ENCODE measurements at places on chromosomes 11 and 22.
A peak's percentile ranks its signal among the peaks of the same experiment; 100 is the strongest.

DNA sequence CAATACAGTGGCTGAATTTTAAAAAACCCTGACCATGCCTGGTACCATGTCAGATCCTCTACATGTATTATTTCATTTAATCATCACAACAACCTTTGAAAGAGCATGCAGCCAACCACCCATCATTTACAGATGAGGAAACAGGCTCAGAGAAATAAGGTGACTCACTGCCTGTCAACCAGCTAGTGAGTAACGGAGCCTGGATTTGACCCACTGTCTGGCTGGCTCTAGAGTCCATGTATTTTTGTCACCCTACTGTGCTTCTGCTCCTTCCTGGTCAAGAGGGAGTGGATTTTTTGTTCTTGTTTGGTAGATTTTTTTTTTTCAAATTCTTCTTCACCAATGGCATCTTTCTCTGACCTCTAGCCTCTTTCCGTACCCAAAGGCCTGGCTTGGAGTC lies 77.4 kb downstream of the CWC15 start:
- no peak for DNase-seq

- no peak for DNase-seq
Observed at GRCh38 chr11:88275636-88276035, 61.9 kb downstream of the CTSC start.

- DNase-seq: no peak
Observed at GRCh38 chr22:41481131-41481830, 12.4 kb downstream of the ACO2 start.

- DNase-seq: no peak
Observed at GRCh38 chr11:60349990-60350389, 22.9 kb downstream of the MS4A6E start.

- no peak for DNase-seq
Observed at GRCh38 chr11:95501761-95502266, 270.8 kb upstream of the SESN3 start.

- peak; percentile 22 for DNase-seq
Observed at GRCh38 chr11:1193326-1194230, 29.3 kb upstream of the MUC5B start.

- no peak for DNase-seq
Observed at GRCh38 chr11:133902506-133902905, 54.3 kb downstream of the IGSF9B start.

- no peak for DNase-seq
Observed at GRCh38 chr11:102320679-102321078, 3.4 kb downstream of the BIRC3 start.

GRCh38 chr11:108037211-108037610 lies 28.5 kb downstream of the CUL5 start:
- no peak for DNase-seq

DNA sequence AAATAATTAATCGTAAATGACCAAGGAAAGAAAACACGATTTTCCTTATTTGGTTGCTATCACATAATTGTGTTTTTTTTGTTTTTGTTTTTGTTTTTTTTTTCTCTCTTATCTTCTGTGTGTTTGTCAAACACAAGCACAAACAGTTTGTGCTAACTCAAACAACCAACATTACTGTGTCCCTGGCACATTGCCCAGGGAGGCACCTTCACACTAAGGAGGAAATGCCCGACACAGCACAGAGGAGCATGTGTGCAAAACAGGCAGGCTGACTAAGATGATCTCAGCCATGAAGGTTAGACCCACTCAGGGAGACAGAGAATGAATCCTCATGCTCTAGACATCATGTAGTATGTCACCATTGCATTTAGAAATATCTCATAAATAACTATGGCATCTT lies 130.1 kb downstream of the SOX6 start:
- peak; percentile 57 for DNase-seq

GRCh38 chr22:24183321-24184031 lies 2.2 kb downstream of the SUSD2 start:
- DNase-seq: no peak

GRCh38 chr11:89433278-89433677 lies 57.9 kb downstream of the NOX4 start:
- no peak for DNase-seq
